ENCODE measurements at places on chromosomes 11 and 22.

- peak; percentile 52 for DNase-seq
Observed at GRCh38 chr11:130631119-130631518, 182.7 kb downstream of the ADAMTS15 start.

DNA sequence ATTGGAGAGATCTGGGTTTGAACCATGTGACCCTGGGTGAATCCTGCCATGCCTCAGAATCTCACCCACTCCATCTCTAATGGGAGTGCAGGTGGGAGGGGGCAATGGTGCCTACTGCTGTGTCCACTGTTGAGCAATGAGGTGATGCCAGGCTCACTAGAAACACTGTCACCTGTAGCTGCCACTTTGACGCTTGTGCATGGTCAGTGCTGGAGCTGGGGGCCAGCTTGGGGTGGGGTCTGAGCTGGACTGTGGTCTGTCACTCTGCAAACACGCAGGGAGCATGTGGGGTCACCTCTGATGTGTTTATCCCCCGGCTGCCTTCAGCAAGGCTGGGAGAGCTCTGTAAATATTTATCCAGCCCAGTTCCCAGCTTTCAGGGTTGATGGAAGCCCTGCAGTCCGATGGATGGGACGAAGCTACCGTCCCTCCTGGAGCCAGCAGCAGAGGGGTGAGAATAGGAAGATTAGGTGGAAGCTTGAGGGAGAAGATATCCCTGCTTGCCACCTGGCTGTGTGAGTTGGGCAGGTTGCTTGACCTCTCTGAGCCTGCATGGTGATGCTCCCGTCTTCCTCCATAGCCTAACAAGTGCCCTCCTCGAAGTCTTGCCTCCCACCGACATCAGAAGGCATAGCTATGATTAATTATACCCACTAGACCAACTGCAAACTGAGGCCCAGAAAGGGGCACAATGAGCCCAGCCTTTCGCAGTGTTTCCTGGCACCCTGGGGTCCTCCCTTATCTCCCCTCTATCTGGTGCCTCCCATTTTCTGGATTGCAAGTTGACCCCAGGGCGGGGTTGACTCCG is 1.7 kb downstream of the MMP11 start:
- no peak for DNase-seq

GRCh38 chr11:66570079-66570849 is 1.9 kb upstream of the CTSF start:
- no peak for DNase-seq

- peak; percentile 30 for DNase-seq
Observed at GRCh38 chr11:77747381-77747969, 73.0 kb downstream of the RSF1 start.

- no peak for DNase-seq
Observed at GRCh38 chr11:27926486-27926885, 181.5 kb downstream of the KIF18A start.

GRCh38 chr11:108199446-108200321 is 22.8 kb downstream of the NPAT start:
- DNase-seq: peak; percentile 44

- DNase-seq: no peak
Observed at GRCh38 chr11:7572001-7572712, 58.4 kb downstream of the PPFIBP2 start.

- DNase-seq: no peak
Observed at GRCh38 chr11:60477035-60477445, 15.5 kb upstream of the MS4A12 start.

DNA sequence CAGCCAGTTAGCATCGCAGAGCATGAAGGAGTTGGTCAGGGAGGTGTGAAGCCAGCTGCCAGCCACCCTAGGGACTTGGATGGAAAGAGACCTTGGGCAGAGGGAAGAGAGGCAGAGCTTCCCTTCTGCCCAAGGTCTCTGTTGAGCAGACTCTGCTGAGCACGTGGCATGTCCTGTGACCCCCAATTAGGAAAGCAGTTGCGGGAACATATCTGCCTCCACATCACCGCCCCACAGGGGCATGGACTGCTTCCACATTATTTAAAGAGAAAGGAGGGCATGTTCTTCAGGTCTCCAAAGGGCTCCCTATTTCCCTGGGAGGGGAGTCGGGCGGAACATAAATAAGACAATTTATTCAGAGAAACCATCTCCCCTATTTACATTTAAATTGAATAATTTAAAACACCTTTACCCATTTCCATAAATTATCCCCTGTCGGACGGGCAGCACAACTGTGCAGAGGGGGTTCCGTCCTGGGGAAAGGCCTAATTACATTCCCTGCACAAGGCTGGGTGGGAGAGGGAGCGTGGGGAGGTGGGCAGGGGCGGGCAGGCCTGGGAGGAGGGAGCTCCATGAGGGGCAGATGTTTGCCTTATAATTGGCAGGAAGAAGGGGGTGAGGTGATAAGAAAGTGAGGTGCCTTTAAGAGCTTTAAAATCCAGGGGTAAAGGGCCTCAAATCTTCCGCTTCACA is 88.8 kb upstream of the THY1 start:
- no peak for DNase-seq

DNA sequence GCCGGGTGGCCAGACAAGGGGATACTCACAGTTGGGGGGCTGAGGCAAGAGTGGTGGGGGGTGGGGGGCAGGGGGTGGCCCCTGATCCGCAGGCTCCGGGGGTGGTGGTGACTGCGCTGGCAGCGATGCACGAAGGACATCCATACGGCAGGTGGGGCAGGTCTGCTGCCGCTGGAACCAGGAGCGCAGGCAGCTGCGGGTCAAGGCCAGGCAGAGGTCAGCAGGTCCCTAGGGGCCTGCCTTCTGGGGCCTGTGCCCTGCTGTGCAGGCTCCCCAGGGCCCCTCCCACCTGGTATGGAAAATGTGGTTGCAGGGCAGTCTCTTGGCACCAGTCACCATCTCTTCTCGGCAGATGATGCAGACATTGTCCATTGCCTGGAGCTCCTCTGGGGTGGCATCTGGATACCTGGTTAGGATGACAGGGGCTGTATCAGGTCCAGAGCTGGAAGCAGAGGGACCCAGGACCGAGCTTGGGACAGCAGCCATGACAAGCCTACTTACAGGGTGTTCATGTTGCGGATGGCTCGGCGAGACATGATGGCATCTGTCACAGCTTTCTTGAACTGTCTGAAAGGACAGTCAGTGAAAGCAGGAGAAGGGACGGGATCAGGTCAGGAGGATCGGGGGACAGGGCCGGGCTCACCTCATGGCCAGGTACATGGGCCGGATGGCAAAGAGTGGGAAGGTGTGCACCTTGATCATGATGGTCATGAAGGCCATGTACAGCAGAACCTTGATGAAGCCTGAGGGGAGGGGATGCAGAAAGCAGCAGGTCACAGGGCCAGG is 3.5 kb downstream of the SYVN1 start:
- DNase-seq: no peak

DNA sequence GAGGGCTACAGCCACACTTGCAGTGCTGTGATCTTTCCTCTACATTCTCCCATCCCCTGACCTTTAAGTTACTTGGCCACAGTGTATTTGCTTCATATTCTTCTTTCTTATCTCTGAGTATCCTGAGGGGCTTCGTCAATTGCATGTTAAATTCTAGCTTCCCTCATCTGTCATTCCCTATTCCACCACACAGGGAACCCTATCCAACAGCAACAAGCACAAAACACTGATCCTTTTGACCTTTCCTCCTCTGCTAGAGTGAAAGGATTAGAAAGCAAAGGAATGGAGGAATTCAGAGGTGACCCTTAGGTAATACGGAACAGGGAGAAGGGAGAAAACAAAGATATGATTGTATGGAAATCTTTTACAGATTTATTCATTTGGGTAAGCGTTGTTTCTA is 1061.7 kb upstream of the TENM4 start:
- DNase-seq: no peak

- no peak for DNase-seq
Observed at GRCh38 chr11:11407065-11407762, 54.2 kb upstream of the CSNK2A3 start.

DNA sequence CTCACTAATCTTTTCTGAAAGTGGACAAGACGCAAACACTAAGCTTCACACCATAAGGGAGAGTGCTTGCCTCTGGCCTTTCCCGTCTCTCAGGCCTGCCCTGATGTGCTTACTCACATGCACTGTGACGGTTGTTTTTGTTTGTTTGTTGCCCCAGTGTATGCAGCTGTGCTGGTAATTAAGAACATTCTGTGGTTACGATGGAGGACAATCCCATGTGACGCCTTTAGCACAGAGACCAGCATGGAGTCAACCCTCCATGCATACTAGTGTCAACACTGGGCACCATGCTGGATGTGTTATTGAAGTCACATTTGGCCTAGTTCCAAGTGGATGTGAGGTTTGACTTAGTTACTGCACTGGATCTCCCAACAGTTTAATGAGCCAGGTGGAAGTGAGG is 27.8 kb upstream of the CDON start:
- DNase-seq: no peak

GRCh38 chr11:126145954-126146353 is 65.5 kb downstream of the RPUSD4 start:
- no peak for DNase-seq

GRCh38 chr11:8532475-8532874 is 61.6 kb downstream of the STK33 start:
- DNase-seq: no peak

DNA sequence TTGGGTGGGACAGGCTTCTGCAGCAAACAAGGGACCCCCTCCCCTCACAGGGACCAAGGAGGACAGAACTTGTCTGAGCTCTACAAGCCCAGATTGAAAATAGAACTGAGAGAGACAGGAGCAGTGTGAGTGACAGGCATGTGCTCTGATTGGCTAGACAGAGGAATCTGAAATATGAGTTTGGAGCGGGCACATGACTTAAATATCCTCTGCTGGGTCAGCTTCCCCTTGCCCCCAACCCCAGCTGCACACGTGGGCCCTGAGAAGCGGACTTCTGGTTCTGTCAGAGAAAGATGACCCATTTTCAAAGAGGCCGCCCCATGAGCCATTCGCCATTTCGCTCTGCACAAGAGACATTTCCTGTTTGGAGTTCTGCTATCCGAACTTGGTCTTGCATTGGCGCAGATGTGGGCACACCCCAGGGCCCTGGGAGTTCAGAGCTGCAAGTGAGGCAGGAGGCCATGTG is 5.3 kb downstream of the TUBA8 start:
- no peak for DNase-seq
